ENCODE measurements at places on chromosomes 11 and 22. TPM values are rescaled to one million over a fixed set of nuclear protein-coding genes. Genes with fewer than 3 reads are reported as not detected.

Gene A4GALT
- 36.3 TPM for total RNA-seq

Gene OR2AT4
- total RNA-seq: not detected

Gene SCN2B
- under 0.01 TPM for total RNA-seq

Gene P4HA3
- 43.8 TPM for total RNA-seq

Gene HMGXB4
- total RNA-seq: 24.3 TPM

Gene P2RY2
- total RNA-seq: 3.3 TPM

Gene TIGD3
- total RNA-seq: 0.33 TPM

Gene IFTAP
- 34.3 TPM for total RNA-seq

Gene KDM4D
- total RNA-seq: 1.3 TPM

Gene FLRT1
- total RNA-seq: not detected

Gene CTSF
- total RNA-seq: 14.5 TPM

Gene FAM180B
- not detected for total RNA-seq

Gene POU2AF3
- total RNA-seq: not detected

Gene MAPK12
- total RNA-seq: 79.7 TPM

Gene SLC17A6
- not detected for total RNA-seq

Gene GLYATL1
- not detected for total RNA-seq

Gene PGM2L1
- 32.7 TPM for total RNA-seq

Gene PRR33
- total RNA-seq: not detected

Gene NXPE2
- not detected for total RNA-seq

Gene ACR
- 0.38 TPM for total RNA-seq

Gene BAD
- total RNA-seq: 75.5 TPM

Measured in vein endothelial cell (primary cell).